ENCODE measurements at places on chromosomes 7 and 10.

DNA sequence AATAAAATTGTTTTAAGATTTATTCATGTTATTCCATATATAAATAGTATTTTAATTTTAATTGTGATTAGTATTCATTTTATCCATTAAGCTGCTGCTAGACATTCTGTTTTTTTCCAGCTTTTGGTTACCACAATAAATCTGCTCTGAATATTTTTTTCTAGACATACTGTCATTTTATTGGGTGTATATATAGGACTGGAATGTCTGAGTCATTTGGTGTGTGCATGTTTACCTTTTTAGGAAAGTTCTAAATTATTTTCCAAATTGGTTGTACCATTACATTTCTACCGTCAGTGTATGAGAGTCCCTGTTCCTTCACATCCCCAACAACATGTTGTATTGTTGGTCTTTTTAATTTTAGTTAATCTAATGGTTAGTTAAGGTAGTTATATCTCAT lies 1138.1 kb downstream of the REEP3 start:
- DNase-seq = no peak

DNA sequence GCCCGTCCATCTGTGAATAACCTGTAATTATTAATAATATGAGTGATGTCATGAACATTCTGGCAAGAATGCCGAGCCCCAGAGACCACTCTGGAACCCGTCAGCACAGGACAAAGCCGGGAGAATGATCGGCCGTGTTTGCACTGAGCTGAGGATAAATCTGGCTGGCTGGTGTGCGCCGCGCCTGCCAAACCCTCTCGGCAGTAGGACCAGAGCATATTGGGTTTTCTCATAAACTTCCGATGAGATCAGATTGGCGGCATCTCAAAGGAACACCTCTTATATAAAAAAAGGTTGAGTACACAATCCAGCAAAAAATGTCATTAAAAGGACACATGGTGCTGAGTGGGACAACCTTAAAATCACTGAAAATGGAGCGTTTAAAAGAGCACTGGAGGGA lies 296.0 kb upstream of the MKI67 start:
- DNase-seq = no peak

GRCh38 chr10:102449321-102450123 lies 1.8 kb downstream of the C10orf95 start:
- peak; percentile 35 for DNase-seq

DNA sequence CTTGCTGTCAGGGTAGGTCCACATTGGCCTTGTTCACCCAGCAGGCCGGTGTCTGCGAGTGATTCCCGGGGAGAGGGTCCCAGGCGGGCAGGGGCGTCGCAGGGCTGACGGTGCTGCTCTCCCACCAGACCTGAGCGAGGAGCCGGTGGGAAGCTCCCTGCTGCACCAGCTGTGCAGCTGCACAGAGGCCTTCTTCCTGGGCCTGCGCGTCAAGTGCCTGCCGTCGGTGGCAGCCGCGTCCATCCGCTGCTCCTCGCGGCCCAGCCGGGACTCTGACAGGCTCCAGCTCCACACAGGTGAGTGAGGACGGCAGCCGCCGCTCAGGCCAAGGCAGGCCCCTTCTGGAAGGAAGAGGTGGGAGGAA lies 14.6 kb downstream of the AMZ1 start:
- DNase-seq = no peak

GRCh38 chr10:17781856-17782255 lies 27.3 kb upstream of the MRC1 start:
- no peak for DNase-seq
